Tibial nerve (tissue), 4 donors: ENCODE measurements at places on chromosomes 6 and 20.

- H3K27me3 ChIP-seq, result no peaks in the 10 kb centered on the region
- no peak overlapping the region for H3K4me3 ChIP-seq
- H3K36me3 ChIP-seq, result no peaks in the 10 kb centered on the region
- H3K27ac ChIP-seq, result peak overlapping the region; percentile 40
These were observed 174.2 kb downstream of the ANKRD60 start for GRCh38 chr20:58054082-58054779.

- no peak for DNase-seq
- no peaks in the 10 kb centered on the region for H3K27me3 ChIP-seq
- H3K36me3 ChIP-seq, result no peaks in the 10 kb centered on the region
- no peaks in the 10 kb centered on the region for H3K4me1 ChIP-seq
- H3K27ac ChIP-seq, result no peak overlapping the region
These were observed 32.9 kb upstream of the PXDC1 start for GRCh38 chr6:3784423-3784822.

DNA sequence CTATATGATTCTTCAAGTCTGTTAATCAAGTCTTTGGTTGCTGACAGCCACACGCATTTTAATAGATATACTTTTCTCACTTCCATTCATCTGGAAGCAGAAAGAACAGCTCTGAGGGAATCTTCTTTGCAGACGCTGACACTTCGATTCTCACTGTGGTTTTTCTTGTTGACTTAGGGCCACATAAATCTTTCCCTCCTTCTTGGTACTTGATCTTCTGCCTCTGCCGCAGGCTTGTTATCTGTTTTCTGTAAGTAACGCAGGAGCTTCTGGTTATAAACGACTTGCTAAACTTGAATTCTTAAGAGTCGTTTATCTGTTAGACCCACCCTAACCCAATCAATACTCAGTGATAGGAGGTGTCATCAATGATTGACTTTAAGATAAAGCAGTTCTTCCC is 268.8 kb upstream of the SULF2 start:
- H3K36me3 ChIP-seq, result no peaks in the 10 kb centered on the region
- no peaks in the 10 kb centered on the region for H3K27me3 ChIP-seq
- no peak overlapping the region for H3K27ac ChIP-seq

GRCh38 chr6:18115356-18115755 is 7.1 kb downstream of the NHLRC1 start:
- no peaks in the 10 kb centered on the region for H3K27me3 ChIP-seq
- H3K36me3 ChIP-seq, result no peaks in the 10 kb centered on the region
- DNase-seq, result no peak
- no peak overlapping the region for H3K27ac ChIP-seq
- H3K4me3 ChIP-seq, result no peak overlapping the region

DNA sequence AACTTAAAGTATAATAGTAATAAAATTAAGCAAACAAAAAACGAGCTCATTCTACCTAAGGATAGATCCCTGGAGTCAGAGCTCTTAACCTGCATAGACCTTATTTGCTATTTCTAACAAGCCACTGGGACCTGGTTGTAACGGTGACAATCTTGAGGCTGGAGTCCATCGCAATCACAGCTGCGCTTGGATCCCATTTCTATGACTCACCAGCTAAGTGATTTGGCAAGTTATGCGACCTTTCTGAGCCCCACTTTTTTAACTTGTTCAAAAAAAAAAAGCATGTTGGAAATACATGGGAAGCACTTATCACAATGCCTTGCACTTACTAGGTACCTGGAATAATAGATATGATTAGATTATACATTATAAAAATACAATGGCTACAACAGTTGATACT is 389.5 kb upstream of the CDH4 start:
- H3K27me3 ChIP-seq, result peaks cover 11% of the 10 kb centered on the region
- no peaks in the 10 kb centered on the region for H3K36me3 ChIP-seq
- no peak overlapping the region for H3K27ac ChIP-seq
- no peaks in the 10 kb centered on the region for H3K4me1 ChIP-seq
- no peak overlapping the region for H3K4me3 ChIP-seq

DNA sequence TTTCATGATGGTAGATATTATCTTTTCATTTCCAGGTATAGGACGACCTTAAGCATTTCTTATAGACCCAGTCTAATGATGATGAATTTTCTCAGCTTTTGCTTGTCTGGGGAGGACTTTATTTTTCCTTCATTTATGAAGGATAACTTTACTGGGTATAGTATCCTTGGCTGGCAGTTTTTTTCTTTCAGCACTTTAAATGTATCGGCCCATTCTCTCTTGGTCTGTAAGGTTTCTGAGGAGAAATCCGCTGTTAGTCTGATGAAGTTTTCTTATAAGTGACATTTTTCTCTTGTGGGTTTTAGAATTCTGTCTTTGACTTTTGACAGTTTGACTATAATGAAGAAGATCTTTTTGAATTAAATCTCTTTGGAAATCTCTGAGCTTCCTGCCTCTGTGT is 144.7 kb upstream of the SLC22A23 start:
- no peak for DNase-seq
- no peaks in the 10 kb centered on the region for H3K27me3 ChIP-seq
- H3K36me3 ChIP-seq, result no peaks in the 10 kb centered on the region
- H3K27ac ChIP-seq, result no peak overlapping the region

GRCh38 chr6:151286214-151286613 is 46.4 kb downstream of the AKAP12 start:
- no peaks in the 10 kb centered on the region for H3K27me3 ChIP-seq
- no peak for DNase-seq
- no peak overlapping the region for H3K4me3 ChIP-seq
- H3K27ac ChIP-seq, result peak overlapping the region; percentile 69
- H3K36me3 ChIP-seq, result no peaks in the 10 kb centered on the region

GRCh38 chr6:50602292-50602691 is 111.0 kb upstream of the TFAP2D start:
- H3K36me3 ChIP-seq, result no peaks in the 10 kb centered on the region
- no peaks in the 10 kb centered on the region for H3K4me1 ChIP-seq
- no peaks in the 10 kb centered on the region for H3K27me3 ChIP-seq
- DNase-seq, result no peak
- H3K27ac ChIP-seq, result no peak overlapping the region
- H3K4me3 ChIP-seq, result no peak overlapping the region

DNA sequence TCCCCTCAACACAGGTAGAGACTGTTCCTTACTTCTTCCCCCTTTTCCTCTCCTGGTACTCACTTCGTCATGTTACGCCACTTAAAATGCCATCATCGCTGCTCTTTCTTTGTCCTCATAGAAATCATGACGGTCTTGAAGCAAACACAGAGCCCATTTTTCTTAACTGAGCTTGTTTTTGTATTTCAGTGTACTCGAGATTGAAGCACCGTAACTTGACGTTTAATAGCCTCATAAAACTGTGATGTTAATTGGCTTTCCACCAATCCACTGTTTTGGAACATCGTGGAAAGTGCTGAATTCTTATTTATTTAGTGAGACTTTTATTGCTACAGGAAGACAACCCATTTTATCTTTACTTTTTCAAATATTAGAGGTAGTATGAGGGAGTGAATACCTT is 38.7 kb downstream of the DUSP22 start:
- H3K36me3 ChIP-seq, result peaks cover 5% of the 10 kb centered on the region
- H3K27ac ChIP-seq, result no peak overlapping the region

- peaks cover 9% of the 10 kb centered on the region for H3K4me1 ChIP-seq
- H3K27ac ChIP-seq, result peak overlapping the region; percentile 71
- no peak overlapping the region for H3K4me3 ChIP-seq
- DNase-seq, result no peak
These were observed 6.3 kb upstream of the NAA20 start for GRCh38 chr20:20010639-20011500.

DNA sequence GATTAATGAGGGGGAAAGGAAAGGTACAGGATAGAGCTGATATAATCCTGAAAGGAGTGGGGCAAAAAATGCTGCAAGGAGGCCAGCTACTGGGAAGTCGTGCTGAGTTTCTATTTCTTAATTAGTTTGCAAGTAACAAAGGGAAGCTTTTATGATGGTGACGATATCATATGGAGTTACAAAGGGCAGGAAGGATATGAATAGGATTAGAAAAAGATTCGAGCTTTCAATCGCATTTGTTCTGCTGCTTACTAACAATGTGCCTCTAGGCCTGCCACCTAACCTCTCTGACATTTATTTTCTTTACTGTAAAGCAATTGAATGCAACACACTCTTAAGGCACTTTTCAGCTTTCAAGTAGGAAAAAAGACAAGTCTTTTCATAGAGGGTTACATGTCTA is 219.2 kb downstream of the CLVS2 start:
- no peaks in the 10 kb centered on the region for H3K36me3 ChIP-seq
- H3K27me3 ChIP-seq, result no peaks in the 10 kb centered on the region
- no peak overlapping the region for H3K4me3 ChIP-seq
- H3K4me1 ChIP-seq, result no peaks in the 10 kb centered on the region
- no peak for DNase-seq

DNA sequence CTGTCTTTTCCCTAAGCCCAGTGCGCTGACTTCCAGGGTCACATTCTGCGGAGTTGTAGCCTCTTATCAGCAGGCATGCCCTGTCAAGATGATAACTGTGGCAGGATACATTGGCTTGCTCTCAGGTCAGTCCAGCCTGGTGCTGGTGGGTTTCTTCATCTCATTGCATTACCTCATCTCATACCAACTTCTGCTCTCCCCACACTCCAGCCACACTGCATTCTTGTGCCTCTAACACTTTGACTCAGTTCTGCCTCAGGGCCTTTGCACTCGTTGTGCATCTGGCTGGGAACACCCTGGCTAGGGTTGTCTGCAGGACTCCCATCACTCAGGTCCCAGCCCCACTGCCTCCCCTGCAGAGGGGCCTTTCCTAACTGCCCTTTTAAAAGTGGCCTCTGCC is 110.3 kb upstream of the BACH2 start:
- no peak overlapping the region for H3K4me3 ChIP-seq
- no peaks in the 10 kb centered on the region for H3K27me3 ChIP-seq
- H3K4me1 ChIP-seq, result no peaks in the 10 kb centered on the region
- no peak overlapping the region for H3K27ac ChIP-seq
- DNase-seq, result no peak
- no peaks in the 10 kb centered on the region for H3K36me3 ChIP-seq

DNA sequence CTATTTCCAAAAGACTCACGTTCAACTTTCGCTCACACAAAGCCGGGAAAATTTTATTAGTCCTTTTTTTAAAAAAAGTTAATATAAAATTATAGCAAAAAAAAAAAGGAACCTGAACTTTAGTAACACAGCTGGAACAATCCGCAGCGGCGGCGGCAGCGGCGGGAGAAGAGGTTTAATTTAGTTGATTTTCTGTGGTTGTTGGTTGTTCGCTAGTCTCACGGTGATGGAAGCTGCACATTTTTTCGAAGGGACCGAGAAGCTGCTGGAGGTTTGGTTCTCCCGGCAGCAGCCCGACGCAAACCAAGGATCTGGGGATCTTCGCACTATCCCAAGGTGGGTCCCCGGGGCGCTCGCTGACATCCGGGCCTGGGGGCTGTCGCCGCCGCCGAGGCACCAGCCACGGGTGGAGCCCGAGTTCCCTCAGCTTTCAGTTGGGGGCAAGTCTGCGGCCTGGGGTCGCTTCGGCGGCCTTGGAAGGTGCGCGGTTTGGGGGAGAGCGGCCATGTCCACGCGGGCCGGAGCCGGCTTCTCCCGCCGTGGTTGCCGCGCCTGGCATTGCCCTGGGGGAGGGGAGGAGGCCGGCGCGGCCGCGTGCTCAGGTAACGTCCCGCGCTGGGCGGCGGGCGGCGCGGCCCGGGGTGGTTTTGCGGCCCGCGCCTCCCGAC is 429 bp downstream of the AMD1 start:
- H3K4me1 ChIP-seq, result no peaks in the 10 kb centered on the region
- H3K27me3 ChIP-seq, result no peaks in the 10 kb centered on the region
- no peak for DNase-seq
- peak overlapping the region; percentile 86 for H3K27ac ChIP-seq
- peak overlapping the region; percentile 75 for H3K4me3 ChIP-seq

DNA sequence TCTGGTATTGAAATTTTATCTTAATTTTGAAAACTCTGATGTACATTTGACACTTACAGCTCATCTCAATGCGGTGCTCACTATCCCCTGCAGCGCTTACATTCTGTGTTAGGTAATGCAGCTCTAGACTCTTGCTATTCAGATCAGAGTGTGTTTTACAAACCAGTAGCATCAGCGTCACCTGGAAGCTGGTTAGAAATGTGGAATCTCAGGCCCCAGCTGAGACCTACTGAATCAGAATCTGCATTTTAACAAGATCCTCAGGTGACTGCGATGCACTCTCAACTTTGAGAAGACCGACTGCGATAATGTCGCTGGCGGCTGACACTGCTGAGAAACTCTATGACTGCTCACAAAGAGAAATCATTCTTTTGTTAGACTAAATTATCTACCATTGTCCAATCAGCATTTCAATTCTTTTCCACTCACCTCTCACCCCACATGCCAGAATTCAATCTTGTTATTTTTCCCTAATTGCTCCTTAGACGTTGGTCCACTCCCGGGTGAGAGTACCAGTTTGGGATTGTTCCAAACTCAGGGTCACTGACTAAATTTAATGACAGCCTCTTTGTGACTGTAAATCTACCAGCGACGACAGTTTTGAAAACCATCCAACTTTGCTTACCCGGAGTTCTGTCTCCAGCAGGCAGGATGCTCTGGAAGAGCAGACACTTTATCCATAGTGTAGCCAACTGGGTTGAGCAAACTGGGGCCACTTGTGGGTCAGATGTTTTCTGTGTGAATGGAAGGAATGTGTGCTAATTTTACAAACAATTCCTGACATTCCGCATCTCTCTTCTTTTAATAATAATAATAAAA is 140.1 kb upstream of the BTBD3 start:
- H3K36me3 ChIP-seq, result no peaks in the 10 kb centered on the region
- H3K27ac ChIP-seq, result no peak overlapping the region
- peak overlapping the region; percentile 17 for H3K4me3 ChIP-seq
- DNase-seq, result no peak
- H3K4me1 ChIP-seq, result no peaks in the 10 kb centered on the region
- no peaks in the 10 kb centered on the region for H3K27me3 ChIP-seq

GRCh38 chr20:50130995-50131394 is 18.0 kb upstream of the UBE2V1 start:
- H3K4me3 ChIP-seq, result no peak overlapping the region
- no peak overlapping the region for H3K27ac ChIP-seq
- H3K27me3 ChIP-seq, result no peaks in the 10 kb centered on the region
- H3K36me3 ChIP-seq, result no peaks in the 10 kb centered on the region

GRCh38 chr6:56291302-56291917 is 44.0 kb upstream of the COL21A1 start:
- H3K4me3 ChIP-seq, result no peak overlapping the region
- no peak overlapping the region for H3K27ac ChIP-seq
- no peak for DNase-seq
- H3K4me1 ChIP-seq, result no peaks in the 10 kb centered on the region
- no peaks in the 10 kb centered on the region for H3K27me3 ChIP-seq
- H3K36me3 ChIP-seq, result no peaks in the 10 kb centered on the region
